ENCODE measurements at places on chromosomes 2 and 18.

GRCh38 chr2:55229221-55229620, 2.9 kb downstream of the CLHC1 start:
- no peak for DNase-seq

GRCh38 chr2:191362841-191363240, 117.6 kb downstream of the MYO1B start:
- no peak for DNase-seq

- DNase-seq, result no peak
Measured at GRCh38 chr2:168624028-168624427, 168.0 kb downstream of the CERS6 start.

GRCh38 chr2:12325806-12326205, 390.9 kb upstream of the TRIB2 start:
- DNase-seq, result no peak

GRCh38 chr2:236536727-236537398, 32.8 kb upstream of the ACKR3 start:
- DNase-seq, result no peak

GRCh38 chr2:111936881-111937280, 38.5 kb downstream of the MERTK start:
- DNase-seq, result no peak

GRCh38 chr18:3281456-3282400, 19.8 kb downstream of the MYL12B start:
- DNase-seq, result no peak

GRCh38 chr2:222134654-222135053, 164.1 kb downstream of the PAX3 start:
- DNase-seq, result no peak

GRCh38 chr18:5237083-5237722, 40.1 kb upstream of the AKAIN1 start:
- no peak for DNase-seq

DNA sequence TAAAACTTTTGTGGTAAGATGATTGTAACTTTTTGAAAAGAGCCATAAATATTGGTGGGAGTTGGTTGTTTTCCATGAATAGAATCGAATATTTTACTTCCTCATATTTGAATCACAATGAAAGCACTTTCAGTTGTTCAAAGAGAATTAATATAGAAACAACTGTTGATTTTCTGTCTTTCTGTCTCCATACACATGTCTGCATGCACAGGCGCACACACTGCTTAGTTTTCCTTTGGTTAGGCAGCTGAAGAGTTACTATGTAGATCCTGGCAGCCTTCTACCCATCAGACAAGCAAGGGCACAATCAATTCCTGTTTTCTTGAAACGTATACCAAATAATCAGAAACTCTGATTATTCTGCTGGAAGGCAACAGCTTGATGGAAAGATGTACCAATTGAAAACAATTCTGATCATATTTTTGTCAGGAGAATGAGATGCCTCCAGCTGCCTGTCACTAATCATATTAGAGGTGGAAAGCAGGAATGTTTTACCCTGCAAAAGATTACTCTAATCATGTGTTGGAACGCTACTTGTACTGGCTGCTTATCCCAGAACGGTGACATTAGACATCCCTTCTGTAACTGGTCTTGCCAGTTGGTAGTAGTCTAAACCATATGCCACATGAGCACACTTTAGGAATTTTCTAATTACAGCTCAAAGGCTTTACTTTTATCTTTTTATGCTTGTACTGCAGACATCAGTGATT, 24.0 kb downstream of the SPATS2L start:
- DNase-seq, result no peak

DNA sequence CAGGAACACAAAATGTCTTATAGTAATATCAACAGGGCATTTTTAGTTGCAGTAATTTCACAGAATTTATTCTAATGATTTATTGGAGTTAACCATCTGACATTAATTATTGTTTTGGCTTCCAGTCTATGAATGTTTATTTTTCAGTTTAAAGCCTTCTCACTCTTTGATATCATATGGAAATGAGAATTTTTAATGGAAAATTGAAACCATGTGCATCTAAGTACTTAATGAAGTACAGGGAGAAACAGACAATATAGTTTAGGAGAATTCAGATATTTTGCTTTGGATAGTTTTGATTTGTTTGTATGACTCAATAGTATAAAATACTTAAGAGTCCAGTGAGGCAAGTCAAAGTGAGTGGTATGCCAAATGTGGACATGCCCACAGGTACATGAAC, 126.1 kb downstream of the OLA1 start:
- no peak for DNase-seq

DNA sequence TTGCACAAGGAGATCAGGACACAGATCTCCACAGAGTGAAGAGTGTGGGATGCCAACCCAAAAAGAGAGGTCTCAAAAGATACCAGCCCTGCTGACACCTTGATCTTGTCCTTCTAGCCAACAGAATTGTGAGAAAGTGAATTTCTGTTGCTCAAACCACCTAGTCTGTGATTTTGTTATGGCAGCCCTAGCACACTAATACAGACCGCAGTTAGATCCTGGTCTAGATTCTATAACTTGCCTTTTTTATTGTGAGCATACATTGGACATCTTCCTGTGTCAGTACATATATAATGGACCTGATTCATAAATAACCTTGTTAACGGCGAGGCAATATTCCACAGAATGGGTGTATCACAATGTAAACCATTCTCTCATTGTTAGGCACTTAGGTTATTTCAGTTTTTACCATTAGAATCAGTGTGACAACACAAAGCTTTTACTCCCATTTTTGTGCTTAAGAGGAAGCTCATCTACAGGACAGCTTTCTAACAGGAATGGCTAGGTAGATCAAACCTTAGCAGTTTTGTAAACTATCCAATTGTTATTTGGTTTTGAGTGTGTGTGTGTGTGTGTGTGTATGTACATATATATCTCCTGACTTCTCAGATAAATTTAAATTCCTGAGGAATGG, 89.0 kb downstream of the ACSL3 start:
- DNase-seq, result no peak

DNA sequence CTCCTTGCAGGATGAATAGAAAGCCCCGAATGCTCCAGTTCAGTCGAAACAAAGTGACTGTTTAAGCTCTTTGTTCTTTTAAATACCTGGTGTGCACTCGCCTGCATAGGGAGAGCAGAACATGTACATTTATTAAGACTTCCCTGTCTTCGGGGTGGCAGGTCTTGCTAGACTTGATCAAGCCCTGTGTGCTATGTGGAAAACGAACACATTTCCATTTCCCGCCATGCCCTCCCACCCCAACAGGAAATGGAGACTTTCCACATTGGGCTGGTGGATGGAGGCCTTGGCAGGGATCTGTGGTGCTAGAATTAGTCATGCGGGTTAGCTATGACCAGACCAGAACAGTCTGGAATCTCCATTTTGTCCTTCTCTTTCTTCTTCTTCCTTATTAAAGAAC, 321.0 kb upstream of the THSD7B start:
- DNase-seq, result no peak

DNA sequence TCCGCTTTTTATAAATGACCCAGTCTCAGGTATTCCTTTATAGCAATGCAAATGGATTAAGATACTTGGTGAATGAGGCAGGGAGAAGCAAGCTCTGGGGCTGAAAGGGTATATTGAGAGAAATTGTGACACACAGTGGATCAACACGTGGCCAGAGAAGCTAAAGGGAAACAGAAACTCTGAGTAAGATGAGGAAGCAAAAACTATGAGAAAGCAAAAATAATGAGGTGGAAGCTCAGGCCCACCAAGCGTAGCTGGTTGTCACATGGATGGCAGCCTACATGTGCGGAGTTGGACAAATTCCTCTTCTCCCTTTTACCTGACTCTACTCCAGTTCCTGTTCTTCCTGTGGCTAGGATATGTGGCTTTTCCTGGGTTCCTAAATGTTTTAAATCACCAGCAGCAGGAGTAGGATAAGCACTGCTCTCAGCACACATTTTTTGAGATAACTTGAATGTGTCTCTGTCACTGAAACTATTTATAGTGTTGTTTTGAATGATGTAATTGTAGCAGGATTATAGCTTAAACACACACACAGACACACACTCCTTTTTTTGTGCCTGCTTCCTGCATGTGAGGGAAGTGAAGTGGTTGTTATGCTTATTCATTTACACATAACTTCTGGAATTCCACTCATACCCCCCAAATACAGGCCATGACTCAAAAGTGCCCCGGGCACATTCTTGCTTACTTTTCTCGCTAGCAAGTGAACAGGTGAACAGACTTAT, 30.1 kb upstream of the EPC2 start:
- DNase-seq, result no peak

DNA sequence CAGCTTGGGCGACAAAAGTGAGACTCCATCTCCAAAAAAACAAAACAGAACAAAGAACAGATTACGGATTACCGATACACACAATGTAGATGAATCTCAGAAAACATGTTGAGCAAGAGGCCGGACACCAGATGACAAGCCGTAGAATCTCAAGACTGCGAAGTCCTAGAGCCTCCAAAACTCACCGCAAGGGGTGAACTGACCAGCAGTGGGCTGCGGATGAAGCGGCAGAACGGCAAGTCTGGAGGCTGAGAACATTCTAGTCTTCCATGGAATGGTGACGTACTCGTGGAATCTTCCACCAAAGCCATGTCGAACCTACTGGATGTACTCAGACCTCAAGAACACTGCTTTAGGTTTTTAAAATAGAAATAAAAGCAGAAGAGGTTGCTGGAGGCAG, 198.8 kb downstream of the NDUFA10 start:
- DNase-seq, result no peak

GRCh38 chr2:85868822-85869221, 20.0 kb downstream of the ST3GAL5 start:
- no peak for DNase-seq

DNA sequence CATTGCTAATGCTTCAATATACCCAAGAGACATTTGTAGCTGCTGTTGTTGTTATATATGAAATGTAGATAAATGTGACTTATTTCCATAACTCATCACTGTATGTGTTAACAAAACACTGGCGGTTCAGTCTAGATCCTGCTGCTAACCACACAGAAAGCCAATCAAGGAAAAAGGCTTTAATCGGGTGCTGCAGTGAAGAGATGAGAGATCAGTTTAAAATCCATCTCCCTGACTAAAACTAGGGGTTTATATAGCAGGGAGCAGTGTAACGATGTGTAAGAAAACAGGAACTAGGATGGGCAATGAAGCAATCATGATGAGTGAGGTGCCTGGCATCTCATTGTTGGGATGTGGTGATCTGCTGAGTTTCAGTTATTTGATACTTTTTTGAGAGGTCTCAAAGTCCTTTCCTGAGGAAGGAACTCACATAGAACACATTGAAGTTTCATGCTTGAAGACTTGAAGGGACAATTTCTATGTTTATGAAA, 677.7 kb upstream of the CDH7 start:
- DNase-seq, result no peak

- no peak for DNase-seq
Measured at GRCh38 chr18:44691148-44691925, 10.6 kb downstream of the SETBP1 start.

DNA sequence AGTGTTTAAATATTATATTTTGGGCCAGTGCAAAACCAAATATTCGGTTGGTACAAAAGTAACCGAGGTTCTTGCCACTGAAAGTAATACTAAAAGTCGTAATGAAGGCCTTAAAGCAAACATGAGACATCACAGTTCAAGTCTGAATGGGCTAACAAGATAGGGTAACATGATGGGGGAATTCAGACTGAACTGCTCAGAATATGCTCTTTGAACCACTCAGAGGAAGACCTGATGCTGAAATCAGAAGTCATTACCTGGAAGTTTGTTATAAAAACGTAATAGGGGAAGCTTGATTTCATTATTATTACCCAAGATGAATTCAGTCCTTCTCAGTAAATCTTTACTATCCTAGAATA, 26.6 kb downstream of the CDKL4 start:
- no peak for DNase-seq

- no peak for DNase-seq
Measured at GRCh38 chr2:23691106-23691470, 235.8 kb downstream of the ATAD2B start.

DNA sequence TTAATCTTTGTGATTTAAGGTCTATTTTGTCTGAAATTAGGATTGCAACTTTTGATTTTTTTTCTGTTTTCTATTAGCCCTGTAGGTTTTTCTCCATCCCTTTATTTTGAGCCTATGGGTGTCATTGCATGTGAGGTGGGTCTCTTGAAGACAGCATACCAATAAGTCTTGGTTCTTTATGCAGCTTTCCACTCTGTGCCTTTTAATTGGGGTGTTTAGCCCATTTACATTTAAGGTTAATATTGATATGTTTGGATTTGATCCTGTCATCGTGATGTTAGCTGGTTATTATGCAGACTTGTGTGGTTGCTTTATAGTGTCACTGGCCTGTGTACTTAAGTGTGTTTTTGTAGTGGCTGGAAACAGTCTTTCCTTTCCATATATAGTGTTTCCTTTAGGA, 17.7 kb downstream of the EHBP1 start:
- DNase-seq, result no peak

DNA sequence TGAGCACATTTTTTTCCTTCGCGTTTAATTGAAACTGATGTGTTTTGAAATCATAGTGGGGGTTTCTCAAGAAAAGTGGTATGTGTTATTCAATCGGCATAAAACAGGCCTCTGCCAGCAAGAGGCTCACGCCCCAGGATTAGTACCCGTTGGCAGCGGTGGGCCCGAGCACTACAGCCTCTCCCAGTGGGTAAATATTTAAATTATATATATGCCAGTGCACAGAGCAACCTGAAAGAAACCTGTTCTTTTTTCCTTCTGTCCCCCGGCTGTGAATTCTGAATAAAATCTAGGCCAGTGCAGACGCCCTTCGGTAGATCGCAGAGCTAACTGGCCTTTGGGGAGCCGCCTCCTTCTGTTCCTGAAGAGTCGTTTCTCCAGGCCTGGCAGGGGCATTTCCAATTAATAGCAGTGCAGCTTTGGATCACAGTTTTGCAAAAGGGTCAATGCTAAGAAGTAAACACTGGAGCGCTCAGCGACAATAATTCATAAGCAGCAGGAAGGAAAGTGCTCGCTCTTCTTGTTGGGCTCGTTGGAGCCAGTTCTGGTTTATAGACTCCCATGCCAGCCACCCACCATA, 202.8 kb upstream of the SALL3 start:
- no peak for DNase-seq
